ENCODE measurements at places on chromosomes 7 and 10.

DNA sequence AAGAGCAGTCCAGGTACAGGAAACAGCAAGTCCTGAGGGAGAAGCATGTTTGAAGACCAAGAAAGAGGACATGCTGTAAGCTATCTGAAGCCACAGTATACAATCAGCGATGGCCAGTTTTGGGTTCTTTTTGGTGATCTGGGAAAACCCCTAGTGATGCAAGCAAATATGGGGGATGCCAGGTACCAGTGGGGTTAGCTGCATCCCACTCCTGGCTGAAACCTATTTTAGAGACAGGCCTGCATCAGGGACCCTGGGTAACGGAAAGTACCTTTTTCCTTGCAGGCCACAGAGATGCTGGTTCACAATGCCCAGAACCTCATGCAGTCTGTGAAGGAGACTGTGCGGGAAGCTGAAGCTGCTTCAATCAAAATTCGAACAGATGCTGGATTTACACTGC lies 32.9 kb downstream of the AP3M1 start:
- DNase-seq, result no peak

DNA sequence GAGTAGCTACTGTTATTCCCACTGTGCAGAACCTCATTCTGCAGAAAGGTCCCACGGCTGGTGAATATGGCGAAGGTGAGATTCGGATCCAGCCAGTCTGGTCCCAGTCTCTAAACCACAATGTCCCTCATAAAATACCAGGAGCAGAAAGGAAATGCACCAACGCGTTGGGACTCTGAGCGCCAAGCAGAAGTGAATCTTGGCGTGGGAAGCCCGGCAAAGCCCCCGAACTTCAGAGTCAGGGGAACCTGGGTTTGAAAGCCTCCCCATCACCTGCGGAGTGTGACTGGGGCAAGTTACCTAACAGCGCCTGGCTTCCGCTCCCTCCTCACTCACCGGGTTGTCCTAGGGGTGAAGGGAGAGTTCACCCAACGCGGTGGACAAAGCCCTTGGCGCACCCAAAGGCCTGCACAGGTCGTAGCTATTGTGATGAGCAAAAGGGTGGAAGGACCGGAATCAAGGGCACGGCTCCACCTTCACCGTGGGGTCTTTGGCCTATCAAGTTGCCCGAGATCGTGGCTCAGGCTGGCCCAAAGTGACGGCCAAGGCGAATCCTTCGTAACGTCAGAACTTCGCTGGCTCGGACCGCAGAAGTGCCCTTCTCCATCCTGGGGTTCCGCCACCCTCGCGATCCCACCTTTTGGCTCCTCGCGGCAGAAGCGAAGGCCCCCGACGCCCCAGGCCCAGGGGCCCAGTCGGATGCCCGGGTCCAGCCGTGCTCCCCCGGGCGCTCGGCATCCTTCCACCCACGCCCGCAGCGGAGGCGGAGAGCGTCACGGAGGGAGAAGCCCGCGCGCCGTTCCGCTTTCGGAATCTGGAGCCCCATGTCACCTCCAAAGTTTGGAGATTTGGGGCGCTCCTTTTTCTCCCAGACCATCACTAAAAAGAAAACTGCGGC lies 811 bp downstream of the RGS10 start:
- peak; percentile 41 for DNase-seq

- DNase-seq, result no peak
Measured at GRCh38 chr7:121187222-121187621, 141.6 kb upstream of the WNT16 start.

DNA sequence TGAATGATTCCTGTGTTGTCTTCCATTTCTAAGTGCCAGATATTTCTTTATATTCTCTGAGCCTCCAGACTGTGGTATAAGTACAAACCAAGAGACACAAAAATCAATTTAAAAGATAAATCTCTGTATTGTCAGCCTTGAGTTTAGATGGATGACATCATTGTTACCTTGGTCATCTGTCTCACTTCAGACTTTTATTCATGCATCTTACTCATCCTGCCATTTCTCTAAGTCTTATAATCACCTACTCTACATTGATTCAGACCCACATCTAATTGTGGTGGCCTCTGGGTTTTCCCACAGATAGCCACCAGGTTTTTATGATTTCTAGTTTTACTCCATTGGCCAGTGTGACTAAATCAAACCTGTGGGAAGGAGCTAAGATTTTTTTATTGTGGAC lies 26.8 kb upstream of the HDAC9 start:
- no peak for DNase-seq

DNA sequence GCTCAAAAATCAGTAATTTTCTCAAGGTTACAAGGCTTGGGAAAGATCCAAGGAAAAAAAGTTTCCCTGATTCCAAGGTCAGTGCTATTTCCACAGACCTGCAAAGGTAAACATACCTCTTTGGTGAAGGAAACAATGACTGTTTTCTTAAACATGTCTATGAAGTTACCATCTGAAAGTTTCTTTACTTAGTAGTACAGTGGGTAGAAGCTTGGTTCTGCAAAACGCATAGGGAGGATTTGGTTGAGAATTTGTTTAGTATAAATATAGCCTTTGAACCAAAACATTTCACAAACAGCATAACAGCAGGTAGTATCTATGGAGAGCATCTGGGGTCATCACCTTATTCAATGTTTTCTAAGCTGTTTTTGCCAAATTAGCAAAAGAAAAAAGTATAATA lies 169.6 kb downstream of the CCSER2 start:
- DNase-seq, result no peak

GRCh38 chr10:12508165-12508564 lies 158.8 kb downstream of the CAMK1D start:
- DNase-seq, result no peak

GRCh38 chr7:26369593-26369992 lies 77.9 kb downstream of the SNX10 start:
- DNase-seq, result no peak

DNA sequence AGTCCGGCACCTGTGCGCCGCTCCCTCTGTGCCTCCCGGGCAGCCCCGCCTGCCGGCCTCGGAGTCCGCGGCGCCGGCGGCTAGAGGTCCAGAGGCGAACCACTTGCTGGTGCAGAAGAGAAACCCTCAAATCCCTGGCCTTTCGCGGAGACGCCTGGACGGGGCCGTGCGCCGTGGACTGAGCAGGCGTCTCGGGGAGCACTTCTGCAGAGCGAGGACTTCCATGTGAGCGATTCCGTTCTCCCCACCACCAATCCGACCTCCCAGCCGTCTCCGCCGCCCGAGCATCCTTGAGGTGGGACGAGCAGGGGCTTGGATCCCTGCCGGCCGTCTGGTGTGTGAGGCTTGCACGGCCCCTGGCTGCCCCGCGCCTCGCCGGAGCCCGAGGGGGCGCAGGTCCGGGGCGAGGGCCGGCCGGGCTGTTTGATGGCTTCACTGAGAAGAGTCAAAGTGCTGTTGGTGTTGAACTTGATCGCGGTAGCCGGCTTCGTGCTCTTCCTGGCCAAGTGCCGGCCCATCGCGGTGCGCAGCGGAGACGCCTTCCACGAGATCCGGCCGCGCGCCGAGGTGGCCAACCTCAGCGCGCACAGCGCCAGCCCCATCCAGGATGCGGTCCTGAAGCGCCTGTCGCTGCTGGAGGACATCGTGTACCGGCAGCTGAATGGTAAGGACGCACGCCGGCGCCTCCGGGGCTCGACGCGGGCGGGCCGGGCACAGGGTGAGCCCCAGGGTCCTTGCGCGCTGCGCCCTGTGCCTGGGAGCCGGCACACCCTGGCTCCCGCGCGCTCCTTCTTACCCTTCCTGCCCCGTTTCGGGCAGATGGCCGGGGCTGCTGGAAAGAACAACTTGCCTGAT lies 660 bp downstream of the GALNT17 start:
- no peak for DNase-seq

DNA sequence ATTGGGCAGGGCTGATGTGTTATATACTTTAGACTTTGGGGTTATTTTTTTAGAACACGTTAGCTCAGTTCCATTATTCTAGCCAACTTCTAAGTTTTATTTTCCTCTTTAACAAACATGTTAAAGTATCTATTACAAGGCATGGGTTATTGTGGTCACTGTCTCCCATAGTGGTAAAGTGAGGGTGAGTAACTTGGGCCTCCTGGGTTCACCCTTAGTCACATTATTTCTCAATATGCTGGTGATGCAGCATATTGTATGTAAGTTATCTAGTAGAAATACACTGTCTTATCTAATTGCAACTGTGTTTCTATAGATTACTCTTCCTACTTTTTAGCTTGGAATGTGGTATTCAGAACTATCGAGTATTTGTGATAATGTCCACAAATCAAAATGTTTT lies 65.9 kb downstream of the BBS9 start:
- no peak for DNase-seq

GRCh38 chr7:96558530-96558929 lies 151.1 kb downstream of the SEM1 start:
- DNase-seq, result no peak

DNA sequence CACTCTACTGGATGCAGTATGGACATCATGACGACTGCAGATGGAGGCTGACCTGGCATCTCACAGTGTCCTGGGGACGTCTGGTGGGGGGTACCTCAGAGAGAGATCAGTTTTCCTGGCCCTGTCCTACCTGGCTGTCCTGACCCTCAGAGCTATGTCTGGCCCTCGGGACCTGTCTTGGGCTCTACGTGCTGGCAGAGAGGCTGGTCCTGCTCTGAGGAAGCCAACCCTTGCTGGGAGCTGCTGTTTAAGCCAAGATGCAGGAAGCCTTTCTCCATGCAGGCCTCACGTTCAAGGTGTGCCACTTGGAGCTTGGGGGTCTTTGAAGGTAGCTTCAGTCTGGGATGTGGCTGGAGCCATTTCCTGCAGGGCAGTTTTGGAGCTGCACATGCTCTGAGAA lies 42.1 kb upstream of the CXCL12 start:
- DNase-seq, result no peak

GRCh38 chr7:155289107-155289506 lies 8.6 kb upstream of the INSIG1 start:
- no peak for DNase-seq

DNA sequence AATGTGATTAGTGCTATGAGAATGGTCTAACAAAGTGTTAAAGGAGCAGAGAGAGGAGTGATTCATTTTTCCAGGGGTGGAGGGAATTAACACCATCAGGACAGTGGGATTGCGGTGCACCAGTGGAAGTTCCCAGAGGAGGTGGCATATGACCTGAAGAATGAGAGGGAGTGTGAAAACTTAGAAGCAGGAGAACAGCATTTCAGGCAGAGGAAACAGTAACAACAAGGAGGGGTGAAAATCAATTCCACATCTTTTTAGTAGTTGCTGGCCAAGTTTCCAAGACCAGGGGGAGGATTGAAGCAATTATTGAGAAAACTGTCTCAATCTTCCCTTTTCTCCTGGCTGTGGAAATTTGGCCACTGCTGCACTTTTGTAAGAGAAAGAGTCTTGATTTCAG lies 23.7 kb upstream of the CCDC172 start:
- DNase-seq, result no peak

DNA sequence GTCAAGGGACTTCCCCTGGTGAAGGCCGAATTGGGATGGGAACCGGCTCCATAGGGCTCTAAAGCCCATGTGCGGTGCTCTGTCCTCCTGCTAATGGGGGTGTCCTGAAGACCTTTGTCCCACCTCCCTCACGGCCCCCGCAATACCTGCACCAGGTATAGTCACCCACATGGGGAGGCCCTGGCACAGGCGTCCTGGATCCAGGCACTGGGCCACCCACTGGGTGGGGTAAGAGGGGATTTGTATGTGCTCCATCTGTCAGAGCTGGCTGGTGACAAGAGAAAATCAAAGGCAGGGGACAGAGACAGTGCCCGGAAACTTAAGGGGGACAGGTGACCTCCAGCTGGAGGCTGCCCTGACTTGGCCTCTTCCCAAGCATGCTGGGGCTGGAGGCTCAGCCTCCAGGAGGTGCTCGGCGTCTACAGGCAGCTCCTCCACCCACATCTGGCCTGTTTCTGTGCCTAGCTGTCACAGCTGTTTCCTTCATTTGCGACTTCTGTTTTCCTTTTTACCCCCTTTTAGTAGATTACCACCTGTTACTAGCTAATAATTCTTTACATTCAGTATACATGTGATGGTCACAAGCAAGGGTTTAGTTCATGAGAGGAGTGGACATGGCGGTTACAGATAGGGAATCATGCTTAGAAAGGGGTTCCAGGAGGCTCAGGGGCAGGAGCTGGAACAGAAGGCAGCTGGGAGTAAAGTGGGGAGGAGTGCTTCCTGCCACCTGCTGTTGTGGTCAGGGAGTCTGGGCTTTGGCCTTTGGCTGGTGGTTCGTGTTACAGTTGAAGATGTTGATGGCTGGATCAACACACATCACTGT lies 2.3 kb upstream of the CUZD1 start:
- no peak for DNase-seq

GRCh38 chr7:46191296-46191695 lies 270.2 kb upstream of the IGFBP3 start:
- DNase-seq, result no peak

DNA sequence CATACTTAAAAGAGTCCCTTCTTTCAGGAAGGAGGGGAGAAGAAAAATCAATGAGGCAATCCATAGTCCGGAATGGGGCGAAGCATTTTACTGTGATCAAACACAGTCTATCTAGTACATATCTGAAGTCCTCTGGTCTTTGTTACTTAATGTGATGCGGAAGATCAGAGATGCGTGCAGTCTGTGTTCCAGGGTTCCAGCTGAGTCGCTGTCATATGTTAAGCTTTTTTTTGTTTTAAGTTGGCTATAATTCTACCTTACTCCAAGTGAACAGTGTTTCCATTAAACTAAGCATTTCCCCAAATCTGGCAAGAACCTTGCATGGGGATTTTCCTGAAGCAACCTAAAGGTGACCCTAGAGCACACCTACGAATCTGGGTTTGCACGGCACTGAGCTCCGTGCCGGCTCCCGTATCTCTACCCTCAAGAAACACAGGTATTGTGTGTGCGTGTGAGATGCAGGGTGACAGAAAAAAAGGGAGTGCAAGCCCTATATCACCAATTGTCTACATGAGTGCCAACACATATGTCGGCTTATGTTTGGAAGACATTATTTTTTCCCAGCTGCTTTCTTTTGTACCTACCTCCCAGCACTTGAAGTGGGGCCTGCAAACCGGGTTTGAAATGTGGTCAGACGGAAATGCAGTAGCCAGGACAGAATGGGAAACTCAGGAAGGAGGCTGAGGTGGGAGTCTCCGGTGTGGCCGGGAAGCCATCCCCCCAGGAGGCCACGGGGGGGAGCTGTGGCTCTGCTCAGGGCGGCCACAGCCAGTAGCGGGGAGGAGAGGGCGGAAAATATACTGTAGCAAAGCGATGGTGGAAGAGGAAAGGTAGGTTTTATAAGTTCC lies 435.8 kb upstream of the MGMT start:
- DNase-seq, result no peak

- DNase-seq, result no peak
Measured at GRCh38 chr10:49837051-49837478, 74.9 kb upstream of the OGDHL start.

GRCh38 chr7:29988424-29989256 lies 961 bp downstream of the SCRN1 start:
- DNase-seq, result peak; percentile 3

GRCh38 chr7:97772045-97772901 lies 40.4 kb downstream of the TAC1 start:
- DNase-seq, result no peak

DNA sequence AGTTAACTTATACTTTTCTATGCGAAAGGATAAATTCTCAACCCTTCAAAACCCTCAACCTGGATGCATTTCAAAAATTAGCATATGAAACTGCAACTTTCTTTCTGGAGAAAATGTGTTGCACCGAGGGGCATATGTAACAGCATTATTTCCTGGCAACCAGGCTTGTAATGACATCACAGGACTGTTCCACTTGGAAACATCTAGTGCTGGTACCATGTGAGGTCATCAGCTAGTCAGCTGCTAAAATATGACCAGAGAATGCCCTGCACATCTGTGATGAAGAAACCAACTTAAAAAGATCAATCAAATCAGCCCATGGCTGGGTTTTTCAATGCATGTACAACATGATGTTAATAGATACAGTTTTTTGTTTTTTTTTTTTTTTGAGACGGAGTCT lies 40.0 kb downstream of the FGFR2 start:
- DNase-seq, result no peak
